ENCODE measurements at places on chromosomes 16 and 17. TPM values are rescaled to one million over a fixed set of nuclear protein-coding genes. Genes with fewer than 3 reads are reported as not detected.

DNA sequence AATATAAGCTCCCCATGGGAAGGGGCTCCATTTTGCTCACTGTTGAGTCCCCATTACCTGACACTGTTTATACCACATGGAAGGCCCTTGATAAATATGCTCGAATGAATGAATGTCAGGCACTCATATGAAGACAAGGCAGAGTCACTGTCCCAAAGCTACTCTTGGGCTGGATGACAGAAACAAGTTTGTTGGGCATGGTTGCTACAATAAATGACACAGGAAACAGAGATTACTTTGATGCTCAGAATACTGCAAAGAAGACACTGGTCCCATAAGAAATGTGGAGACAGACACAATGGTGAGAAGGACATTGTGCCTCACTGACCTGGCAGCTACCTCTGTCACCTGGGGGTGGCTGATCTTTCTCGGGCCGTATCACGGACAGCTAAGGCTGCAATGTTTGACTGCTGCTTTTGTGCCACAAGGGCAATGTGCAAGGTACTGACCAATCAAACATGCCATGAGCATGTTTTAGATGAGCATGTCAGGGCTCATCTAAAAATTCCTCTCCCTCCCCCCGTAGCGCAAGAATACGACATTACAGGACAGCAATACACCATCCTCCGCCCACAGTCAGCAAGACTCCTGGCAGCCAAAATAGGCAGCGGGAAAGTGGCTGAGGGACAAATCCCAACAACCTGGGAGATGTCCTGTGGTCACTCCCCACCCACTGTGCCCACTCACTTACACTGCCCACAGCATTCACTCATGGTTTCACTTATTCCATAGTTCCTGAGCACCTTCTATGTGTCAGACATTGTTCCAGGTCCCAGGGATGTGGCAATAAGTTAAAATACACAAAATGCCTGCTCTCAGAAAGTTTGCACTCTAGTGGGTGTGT, 5.0 kb downstream of the PIK3R6 start:
- no peak for DNase-seq

TVP23A gene
- 6.3 TPM for polyA plus RNA-seq

CD300LF gene
- polyA plus RNA-seq = 0.67 TPM

- no peak for DNase-seq
These were observed 18.4 kb downstream of the CARHSP1 start for GRCh38 chr16:8850279-8850885.

GRCh38 chr16:88509749-88510069, 56.6 kb downstream of the ZFPM1 start:
- DNase-seq = no peak

- DNase-seq = no peak
These were observed 3.0 kb upstream of the SLFN5 start for GRCh38 chr17:35239823-35240222.

GRCh38 chr16:30526137-30526822, at the start of gene ZNF768:
Gene ZNF768 (minus strand): TSS chr16:30526566. CDS start chr16:30526413, 153 bp downstream.
- no peak for DNase-seq

DNA sequence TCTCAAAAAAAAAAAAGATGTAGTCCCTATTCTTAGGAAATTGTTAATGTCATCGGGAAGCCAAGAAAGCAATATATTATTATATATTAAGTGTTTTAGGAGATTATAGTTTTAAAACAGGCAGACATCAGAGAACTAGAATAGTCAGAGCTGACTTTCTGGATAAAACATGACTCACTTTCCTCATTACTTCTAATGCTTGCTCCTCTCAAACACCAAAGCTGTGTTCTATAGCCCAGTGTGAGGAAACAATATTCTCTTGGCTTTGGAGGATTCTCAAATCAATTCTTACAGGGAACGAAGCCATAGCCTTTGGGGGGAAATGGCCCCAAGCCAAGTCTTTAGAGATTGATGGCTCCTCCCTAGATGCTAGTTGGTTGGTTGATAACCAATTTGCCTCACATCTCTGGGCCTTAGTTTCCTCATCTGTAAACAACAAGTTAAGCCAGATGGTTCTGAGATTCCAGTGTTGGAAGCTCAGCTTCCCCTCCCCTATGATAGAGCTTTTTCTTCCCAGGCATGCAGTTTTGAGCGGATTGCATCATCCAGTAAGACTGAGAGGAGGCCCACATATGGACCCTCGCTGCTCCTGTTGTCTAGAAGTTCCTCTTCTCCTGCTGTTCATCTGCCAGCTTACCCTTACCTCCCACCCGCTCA, 12.4 kb downstream of the NMT1 start:
- DNase-seq = peak; percentile 29

GRCh38 chr17:79306424-79307318, 232.0 kb downstream of the ENGASE start:
- DNase-seq = peak; percentile 9

TENT4B gene
- 16.0 TPM for polyA plus RNA-seq

TPPP3 gene
- 401 TPM for polyA plus RNA-seq

KRT33A gene
- polyA plus RNA-seq = not detected

KRTAP2-2 gene
- not detected for polyA plus RNA-seq

GRCh38 chr16:48684148-48684547, 74.2 kb upstream of the N4BP1 start:
- DNase-seq = no peak

- no peak for DNase-seq
These were observed 26.2 kb downstream of the MPP2 start for GRCh38 chr17:43881181-43881580.

DNA sequence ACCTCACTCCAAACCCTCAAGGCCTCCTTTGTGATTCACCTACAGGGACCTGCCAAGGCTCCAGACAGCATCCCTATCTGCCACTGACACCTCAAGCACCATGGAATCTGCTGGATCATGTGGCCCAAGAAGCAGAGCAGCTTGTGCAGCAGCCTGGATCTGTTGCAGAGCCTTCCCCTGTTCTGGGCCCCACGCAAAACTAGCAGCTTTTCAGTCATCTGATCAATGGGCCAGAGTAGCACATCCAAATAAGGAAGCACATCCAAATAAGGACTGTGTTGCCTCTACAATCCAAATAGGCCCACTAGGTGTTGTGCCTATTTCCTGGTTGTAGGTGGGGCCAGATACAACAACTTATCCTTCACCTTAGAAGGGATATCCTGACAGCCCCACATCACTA, 97.1 kb upstream of the GNAO1 start:
- DNase-seq = no peak

DNA sequence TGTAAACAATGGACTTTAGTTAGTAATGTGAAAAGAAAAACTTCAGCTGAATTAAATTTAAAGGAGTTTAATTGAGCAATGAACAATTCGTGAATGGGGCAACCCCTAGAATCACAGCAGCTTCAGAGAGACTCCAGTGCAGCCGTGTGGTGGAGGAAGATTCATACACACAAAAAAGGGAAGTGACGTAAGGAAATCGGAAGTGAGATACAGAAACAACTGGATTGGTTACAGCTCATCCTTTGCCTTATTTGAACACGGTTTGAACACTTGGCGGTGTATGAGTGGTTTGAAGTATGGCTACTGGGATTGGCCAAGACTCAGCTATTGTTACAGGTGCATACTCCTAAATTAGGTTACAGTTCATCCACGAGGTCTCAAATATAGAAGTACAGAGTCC, 460.4 kb upstream of the ASIC2 start:
- no peak for DNase-seq

GRCh38 chr17:15291674-15292361, 26.7 kb upstream of the PMP22 start:
- no peak for DNase-seq

DNA sequence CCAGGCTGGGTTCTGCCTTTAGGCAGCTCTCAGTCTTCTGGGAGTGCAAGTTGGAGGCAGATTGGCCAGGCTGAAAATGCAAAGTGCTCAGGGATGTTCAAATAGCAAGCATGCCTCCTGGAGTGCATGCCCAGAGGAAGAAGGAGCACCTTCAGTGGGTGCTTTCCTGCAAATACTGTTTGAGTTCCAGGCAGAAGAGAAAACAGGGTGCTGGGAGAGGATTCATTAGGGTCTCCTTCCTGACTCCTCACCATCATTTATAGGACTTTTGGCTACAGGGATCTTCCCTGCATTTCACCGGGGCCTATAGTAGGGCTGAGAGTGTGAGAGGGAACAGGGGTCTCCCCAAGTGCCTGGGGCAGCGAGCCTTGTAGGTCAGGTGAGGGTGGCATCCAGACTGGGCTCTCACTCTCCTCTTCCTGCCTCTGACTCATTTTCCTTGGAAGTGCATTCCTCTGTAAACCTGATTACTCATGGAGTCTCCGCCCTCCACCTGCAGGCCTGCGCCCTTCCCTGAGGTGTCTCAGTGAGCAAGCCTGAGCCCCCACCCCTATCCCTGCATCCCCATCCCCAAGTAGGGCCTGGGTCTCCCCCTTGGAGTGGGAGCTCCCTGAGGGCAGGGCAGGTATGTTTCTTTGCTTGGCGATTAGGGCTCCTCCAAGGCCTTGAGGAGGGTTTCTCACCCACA, 17.1 kb upstream of the TNS4 start:
- no peak for DNase-seq

DNA sequence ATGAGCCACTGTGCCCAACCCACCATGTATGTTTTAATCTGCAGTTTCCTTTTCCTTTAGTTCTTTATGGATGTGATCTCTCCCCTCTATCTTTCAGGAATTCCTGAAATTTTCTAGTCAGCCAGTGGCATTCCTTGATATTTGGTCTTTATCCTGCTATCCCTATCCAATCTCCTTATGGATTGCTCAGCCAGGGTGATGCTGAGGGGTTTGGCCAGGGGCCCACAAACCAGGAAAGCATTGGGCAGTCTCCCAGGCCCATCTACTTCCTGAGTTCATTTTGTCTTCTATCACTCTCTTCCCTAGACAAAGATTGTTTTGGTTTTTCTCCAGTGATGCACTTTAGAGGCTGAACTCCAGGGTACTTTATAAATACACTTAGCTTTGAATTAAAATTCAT, 115.9 kb downstream of the KATNIP start:
- no peak for DNase-seq

DNA sequence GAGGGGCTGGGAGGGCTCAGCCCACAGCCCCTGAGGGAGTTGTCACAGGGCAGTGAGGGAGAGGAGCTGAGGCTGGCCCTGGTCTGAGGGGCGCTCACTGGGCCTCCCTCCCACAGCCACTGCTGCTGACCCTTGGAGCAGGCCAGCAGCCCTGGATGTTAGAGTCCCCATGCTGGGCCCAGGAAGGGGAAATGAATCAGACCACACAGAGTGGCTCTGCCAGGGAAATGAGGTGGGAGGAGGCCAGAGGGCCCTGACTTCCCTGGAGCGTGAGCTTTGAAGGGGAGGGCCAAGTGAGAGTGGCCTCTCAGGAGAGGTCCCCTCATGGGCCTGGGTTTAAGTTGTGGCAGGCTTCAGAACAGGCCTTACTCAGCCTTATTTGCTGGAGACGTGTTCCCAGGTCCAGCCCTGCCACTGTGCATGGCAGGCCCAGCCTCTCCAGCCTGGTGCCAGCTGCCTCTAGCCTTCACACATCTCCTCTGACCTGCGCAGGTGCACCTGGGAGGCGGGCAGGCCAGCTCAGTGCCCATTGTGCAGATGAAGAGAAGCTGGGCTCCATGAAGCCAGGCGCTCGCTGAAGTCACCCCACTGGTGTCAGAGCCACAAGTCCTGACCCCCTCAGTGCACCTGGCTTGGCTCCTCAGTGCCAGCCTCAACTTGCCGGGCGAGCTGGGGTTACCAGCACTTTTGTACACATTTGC, 15.4 kb downstream of the GPT2 start:
- no peak for DNase-seq

DNA sequence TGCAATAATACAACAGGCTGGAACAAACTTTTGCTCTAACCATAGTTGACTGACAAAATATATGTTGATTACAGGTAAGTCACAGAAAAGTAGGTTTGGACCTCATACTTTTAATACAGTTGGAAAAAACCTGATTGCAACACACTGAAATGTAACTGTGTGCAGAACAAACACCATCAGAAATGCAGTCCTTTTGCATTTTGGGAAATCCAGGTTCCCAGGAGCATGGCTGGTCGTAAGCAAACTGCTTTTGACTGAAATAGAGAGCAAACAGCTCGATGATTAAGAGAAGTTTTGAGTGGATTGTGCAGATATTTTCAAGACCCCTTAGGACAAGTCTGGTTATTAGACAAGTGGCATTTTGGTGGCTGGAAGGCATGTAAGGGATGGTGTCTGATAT, 8.0 kb downstream of the IGF2BP1 start:
- no peak for DNase-seq

- DNase-seq = no peak
These were observed 20.2 kb downstream of the ZNRF1 start for GRCh38 chr16:75019007-75019406.

PABPN1L gene
- polyA plus RNA-seq = 0.13 TPM

GRCh38 chr16:70805787-70806186, 4.8 kb upstream of the VAC14 start:
- DNase-seq = no peak

- no peak for DNase-seq
These were observed 10.9 kb downstream of the HDAC5 start for GRCh38 chr17:44112284-44113280.

BAIAP3 gene
- polyA plus RNA-seq = 6.9 TPM

GRCh38 chr17:80981062-80981902, 10.4 kb upstream of the CHMP6 start:
- DNase-seq = no peak

CASKIN1 gene
- 0.85 TPM for polyA plus RNA-seq

NLRC5 gene
- polyA plus RNA-seq = 13.9 TPM

BTBD17 gene
- polyA plus RNA-seq = 0.67 TPM

SLC16A13 gene
- 5.2 TPM for polyA plus RNA-seq

DNA sequence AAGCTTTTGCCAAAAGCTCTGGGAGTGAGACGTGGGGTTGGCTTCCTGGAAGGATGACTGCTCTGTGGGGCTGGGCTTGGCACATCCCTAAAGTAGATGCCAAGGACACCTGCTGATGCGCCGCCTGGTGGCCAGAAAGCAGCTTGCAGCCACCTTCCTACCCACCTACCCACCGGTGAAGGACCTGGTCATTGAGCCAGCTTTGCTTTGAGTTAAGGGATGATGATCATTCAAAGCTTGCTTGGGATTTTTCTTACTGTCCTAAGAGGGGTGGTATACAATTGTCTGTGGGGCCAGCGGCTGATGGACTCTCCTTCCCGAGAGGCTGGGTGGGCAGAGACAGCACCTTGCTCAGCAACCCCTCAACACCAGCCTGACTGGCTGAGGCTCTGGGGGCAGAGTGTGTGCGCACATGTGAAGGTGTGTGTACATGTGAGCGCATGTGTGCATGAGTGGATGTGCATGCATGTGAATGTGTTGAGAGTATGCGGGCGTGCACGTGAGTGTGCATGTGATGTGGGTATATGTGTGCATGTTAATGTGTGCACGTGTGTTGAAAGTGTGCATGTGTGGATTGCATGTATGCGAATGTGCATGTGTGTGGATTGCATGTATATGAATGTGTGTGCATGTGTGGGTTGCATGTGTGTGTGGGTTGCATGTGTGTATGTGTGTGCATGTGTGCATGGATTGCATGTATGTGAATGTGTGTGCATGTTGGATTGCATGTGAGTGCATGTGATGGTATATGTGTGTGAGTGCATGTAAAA, 18.6 kb downstream of the C1QTNF1 start:
- no peak for DNase-seq

- no peak for DNase-seq
These were observed 587.7 kb downstream of the MAF start for GRCh38 chr16:79012671-79013434.

TBX6 gene
- polyA plus RNA-seq = 2.0 TPM

GRCh38 chr17:49403514-49404289, 11.0 kb downstream of the PHB1 start:
- no peak for DNase-seq

SULT1A2 gene
- 4.0 TPM for polyA plus RNA-seq

GPATCH8 gene
- 49.4 TPM for polyA plus RNA-seq

CLEC19A gene
- not detected for polyA plus RNA-seq

All from right lung (tissue), 10 donors.